ENCODE measurements at places on chromosomes 5 and 9.

DNA sequence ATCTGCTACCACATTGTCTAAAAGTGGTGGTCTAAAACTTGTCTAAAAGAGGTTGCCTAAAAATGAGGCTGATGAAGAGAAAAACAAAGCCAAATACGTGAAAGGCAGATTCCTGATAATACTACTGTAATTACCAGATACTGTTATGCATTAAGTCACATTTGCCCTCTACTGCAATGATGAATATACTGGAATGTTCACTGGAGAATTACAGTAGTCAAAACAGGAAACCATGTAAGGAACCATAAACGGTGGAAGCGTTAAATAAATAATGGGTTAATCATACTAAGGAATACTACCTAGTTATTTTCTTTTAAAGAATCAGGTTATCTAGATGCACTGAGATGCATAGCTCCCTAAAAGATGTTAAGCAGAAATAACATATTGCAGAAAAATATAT is 201.3 kb downstream of the MCTP1 start:
- DNase-seq, result no peak

GRCh38 chr5:58012102-58012501 is 447.8 kb downstream of the PLK2 start:
- no peak for DNase-seq

DNA sequence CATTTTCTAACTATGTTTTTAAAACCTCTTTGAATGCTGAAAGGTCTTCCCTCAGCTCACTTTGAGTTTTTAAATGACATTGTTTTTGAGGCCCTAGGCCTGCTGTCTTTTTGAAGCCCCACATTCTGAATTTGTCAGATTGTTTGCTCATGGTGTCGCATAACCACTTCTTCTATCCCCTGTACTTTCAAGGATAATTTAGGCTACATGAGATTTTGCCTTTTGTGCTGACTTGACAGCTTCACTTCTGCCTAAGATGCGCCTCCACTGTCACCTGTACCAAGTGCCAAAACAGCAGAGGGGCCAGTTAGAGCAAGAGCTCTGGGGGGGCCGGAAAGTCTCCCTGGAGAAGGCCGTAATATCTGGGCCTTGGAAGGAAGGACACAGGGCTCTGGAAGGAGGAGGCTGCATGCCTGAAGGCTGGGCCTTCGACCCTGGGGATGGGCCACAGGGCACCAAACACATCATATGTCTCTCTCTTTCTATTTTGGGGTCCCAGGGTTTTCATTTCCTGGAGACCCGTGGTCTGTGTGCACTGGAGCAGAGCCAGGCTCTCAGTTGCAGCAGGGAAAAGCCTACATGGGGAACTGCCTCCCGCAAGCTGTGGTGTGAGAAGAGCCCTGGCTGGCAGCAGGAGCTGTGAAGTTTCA is 49.1 kb downstream of the NDST1 start:
- no peak for DNase-seq

DNA sequence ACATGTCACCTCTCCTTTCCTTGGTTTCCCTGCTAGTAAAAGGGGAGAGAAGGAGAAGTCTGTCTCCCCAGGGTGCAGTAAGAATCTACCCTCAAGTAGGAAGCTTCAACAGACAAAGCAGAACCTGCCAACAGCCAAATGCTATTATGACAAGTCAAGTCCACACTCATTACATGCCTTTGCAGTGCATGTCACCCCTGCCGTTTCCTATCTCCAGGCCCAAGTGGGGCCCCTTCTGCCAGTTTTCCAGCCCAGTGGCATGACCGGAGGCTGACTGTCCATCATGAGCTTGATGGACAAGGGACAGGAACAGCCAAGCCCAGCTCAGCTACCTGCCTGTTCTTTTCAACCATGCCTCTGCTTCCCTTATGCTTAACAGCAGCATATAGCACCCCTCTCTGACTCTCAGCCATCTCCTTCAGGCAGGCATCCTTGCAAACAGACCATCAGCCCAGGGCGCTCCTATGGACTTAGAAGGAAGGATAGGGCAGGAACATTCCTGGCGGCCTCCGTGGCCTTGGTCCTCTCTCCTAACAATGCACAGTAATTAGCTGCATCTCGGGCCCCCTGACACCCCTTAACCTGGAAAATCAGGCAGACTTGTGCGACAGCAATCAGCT is 107.2 kb upstream of the RAD23B start:
- DNase-seq, result no peak

DNA sequence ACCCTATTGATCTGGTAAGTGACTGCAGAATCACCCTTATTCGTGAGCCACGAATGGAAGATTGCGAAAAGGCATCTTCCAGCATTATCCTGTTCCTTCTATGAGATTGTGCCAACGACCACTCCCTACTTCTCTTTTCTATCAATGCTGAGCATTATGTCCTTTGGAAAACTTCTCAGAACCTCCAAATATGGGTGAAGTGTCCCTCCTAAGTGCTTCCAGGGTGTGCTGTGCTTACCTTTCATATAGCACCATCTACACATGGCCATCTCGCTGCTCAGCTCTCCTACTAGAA is 14.7 kb upstream of the LCP2 start:
- DNase-seq, result no peak

- DNase-seq, result no peak
Observed at GRCh38 chr9:131622523-131622922, 77.2 kb downstream of the PRRT1B start.

DNA sequence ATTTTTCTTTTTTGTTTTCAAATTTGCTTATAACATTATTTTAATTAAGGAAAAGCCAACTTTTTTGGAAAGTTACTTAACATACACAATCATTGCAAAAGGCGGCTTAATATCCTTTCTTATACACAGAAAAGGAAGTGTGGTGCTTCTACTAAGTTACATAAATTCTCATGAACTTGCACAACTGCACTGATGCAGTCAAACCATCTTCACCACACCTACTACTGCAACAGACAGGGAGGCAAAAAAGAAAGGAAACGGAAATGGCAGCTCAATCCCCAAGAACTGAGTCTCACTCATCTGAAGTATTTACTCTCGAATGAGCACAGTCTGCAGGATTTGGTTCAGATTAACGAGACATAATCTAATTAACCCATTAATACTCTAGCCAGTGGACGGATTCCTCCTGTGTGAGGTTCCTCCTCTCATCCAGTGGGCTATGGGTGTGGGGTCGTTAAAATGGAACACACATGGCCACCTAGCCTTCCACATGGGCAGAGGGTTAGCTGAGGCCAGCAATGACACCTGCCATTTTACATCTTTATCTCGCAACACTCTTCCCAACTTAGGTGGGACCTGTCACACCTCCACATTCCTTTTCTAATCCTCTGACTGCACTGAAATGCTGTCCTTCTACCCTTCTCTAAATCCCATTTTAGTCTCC is 30.0 kb downstream of the GOLM1 start:
- DNase-seq, result no peak

DNA sequence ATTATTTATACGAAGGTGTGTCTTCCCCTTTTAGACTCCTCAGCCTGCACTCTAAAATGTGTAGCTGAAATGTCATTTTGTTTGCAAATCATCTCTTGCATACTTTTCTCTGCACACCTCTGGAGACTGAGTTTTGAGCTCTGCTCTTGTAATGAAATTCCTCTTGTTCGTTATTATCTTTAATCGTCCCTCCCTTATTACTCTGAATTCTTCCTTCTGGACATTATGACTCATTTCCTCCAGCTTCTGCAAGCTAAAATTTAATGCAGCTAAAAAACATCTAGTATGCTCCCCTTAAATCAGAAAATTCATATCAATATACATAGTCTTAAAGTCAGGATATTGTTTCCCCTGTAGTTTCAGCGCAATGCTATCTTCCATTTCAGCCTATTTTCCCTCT is 13.5 kb downstream of the ISL1 start:
- no peak for DNase-seq

DNA sequence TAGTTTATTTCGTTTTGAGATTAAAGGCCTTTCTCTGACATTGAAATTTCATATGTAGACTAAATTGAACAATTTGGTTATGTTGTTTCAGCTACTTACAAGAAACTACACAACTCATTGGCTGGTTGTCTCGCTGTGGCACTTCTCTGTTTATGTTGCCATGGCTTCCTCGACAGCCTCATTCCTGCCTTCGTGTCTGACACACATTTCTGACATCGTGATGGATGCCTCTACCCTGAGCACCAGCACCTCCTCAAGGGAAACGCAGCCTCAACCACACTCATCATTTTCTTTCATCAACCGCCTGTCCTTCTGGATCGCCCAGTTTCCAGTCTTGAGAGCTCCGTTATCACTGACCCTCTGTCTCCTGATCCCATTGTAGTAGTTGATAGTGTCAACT is 562.8 kb downstream of the PDE4D start:
- DNase-seq, result no peak

DNA sequence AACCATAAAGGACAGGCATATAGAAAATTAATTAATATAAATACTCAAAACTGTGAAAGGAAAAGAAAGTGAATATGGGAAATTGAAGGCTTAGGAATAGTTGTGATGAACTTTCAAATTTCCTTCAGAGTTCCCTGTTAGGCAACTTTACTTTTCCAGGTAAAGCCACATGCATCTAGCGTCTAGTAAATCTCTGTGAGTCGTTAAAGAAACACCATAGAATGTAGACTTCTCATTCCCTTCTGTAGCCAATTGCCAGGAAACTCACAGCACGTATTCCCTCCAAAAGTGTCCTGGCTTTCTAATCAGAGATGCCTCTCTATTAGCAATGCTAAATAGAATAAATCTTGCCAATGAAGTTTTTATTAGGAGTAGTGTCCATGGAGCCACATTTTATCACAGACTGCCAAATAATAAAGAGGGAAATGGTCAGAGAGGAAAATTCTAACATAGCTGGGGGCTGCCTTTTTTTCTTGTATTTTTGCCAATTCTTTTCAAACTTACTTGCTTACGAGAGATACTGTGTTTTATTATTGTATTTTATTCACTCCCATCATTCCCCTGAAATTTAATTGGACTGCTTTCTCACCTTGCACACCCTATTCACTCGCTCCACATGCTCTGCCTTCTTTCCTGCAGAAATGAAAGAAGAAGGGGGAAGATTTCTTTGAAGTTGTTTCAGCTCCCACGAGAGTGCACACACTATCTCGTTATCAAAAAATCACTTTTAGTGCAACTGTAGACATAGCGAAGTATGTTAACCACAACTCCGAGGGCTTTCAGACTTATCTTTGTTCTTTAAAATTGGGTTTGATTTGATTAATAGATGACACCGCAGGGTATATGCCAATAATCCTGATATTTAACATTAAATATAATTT is 439.0 kb downstream of the CSNK1G3 start:
- no peak for DNase-seq

DNA sequence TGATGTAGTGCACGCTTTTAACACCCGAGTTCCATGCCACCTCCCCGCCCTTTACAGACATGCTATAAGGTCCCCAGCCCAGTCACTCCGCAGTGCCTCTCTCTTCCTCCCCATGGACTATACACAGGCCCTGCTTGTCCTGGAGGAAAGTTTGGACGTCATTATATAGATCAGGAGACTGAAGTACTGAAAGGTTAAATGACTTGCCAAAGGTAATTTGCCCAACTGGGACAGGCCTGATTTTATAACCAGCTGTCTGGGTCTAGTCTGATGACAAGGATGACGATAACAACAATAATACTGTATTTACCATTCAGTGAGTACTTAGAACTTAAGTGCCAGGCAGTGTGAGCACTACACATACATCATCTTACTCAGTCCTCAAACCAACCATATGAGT is 33.1 kb downstream of the LVRN start:
- no peak for DNase-seq

DNA sequence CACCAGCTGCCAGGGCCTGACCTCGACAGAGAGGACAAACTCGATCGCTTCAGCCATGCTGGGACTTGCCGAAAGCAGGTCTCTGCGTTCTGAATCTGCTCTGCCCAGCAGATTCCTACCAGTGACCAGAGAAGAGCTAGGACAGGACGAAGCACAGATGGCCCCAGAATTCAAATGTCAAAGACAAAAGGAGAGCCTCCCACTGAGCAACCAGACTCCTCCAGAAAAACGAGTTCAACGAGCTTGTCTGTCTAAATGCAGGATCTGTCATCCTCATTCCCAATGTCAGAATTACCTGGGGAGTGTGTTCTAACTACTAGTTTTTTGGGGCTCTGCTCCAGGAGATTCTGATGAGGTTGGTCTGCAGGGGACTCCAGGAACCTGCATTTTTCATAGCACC is 13.4 kb downstream of the AK8 start:
- no peak for DNase-seq

GRCh38 chr5:115098041-115098702 is 71.5 kb downstream of the TRIM36 start:
- DNase-seq, result peak; percentile 58

- no peak for DNase-seq
Observed at GRCh38 chr5:122458278-122458872, 146.3 kb downstream of the SNCAIP start.

DNA sequence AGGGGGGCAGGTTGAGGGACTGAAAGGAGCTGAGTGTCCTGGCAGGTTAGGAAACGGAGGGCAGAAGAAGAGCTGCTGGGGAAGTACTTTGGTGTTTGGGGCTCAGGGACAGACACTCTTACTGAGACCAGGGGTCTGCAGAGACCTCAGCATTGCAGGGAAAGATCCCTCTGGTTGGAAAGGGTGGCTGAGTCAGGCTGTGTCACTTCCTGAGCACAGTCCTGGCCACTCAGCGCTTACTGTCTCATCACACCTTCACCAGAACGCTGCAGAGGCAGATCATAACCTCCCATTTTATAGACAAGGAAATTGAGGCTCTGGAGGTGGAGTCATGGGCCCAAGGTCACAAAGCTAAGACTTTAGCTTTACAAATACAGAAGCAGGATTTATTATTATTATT is 54.3 kb downstream of the LMX1B start:
- DNase-seq, result no peak
